SHP77 (cell line): ENCODE measurements at places on chromosomes 1 and 21.

DNA sequence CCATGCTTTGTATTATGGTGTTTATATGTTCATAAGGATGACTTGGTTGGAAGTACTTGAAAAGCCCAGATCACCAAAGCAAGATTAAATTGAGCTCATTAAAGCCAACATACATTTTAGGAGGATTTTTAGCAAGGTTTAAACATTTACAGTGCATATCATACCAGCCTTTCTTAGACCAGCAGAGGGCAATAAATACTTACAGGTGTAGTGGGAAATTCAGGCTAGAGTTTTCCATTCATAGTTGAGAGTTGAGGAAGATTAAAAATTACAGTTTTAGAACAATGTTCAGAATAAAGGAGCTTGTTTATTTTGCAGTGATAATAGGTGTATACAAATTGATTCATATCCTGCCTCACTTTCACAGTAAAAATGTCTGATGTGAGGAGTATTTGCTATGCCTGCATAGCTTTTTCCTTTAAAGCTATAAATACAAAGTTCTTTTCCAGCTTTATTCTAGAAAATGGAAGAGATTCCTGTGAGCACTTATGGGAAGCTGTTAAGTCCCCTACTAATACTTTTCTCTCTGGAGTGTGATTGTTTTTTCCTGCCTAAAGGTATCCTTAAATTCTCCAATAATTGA lies 35.3 kb downstream of the DTL start:
- no peak for DNase-seq

GRCh38 chr21:35987475-35987874 lies 72.9 kb downstream of the SETD4 start:
- no peak for DNase-seq

GRCh38 chr1:179014123-179014522 lies 11.6 kb upstream of the FAM20B start:
- DNase-seq: no peak

DNA sequence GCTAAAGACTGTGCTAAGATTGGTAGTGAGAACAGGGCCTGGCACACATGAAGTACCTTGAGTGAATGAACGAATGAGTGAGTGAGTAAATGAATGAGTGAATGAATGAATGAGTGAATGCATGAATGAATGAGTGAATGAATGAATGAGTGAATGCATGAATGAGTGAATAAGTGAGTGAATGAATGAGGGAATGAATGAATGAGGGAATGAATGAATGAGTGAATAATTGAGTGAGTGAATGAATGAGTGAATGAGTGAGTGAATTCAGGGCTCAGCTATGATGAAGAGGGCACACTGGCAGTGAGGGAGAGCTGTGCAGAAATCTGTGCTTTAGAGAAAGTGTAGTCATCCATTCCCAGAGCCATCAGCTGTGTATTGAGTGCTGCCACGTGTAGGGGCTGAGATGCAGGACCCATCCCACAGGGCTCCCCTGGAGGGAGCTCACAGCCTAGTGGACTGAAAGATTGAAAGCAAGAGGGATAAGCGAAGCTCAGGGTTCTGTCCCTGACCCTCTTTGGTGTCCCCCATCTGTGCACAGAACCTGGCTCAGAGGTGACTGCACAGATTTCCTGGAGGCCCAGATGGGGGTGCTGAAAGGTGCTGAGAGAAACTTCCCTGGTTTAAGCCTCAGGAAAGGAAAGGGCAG lies 217.9 kb upstream of the VAMP3 start:
- DNase-seq: no peak

- DNase-seq: no peak
Measured at GRCh38 chr21:40231979-40232378, 364.7 kb downstream of the PCP4 start.

GRCh38 chr1:143611159-143611558 lies 360.6 kb downstream of the FAM72C start:
- DNase-seq: no peak

- DNase-seq: no peak
Measured at GRCh38 chr1:230328342-230329015, 97.7 kb downstream of the PGBD5 start.

DNA sequence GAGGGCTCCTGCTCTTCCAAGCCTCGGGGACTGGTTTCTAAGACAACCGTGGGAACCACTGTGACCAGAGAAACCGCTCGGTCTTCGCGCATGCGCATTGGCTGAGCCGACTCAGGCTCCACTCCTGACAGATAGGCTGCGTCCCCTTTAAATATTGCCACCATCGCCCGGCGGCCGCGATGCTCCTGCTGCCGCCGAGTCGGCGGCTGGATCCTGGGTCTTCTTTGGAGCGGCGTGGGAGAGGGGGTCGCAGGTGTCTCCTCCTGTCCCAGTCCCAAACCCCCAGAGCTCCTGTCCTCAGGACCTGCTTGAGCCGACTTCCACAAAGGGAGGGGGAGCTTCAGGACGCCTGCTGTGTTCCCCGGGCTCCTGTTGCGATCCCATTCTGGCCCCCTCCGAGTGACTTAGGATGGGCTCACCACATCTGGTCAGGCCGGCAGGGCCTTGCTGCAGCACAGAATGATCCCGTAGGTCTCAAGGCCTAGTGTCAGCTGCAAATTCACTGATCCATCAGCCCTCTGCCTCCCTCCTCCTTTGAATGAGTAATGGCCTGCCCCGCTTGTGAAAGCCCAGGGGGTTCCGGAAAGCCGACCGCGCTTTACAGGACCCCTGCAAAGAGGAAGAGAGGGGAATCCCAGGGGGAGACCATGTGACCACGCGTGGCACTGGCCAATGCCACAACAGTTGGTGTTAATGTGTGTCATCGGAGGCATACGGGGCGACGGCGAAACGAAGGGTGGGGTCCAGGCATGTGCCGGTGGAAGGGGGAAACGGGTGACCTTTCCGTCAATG lies 683.2 kb upstream of the TPTE start:
- DNase-seq: no peak

GRCh38 chr1:153362187-153362775 lies 4.6 kb downstream of the S100A9 start:
- DNase-seq: no peak

DNA sequence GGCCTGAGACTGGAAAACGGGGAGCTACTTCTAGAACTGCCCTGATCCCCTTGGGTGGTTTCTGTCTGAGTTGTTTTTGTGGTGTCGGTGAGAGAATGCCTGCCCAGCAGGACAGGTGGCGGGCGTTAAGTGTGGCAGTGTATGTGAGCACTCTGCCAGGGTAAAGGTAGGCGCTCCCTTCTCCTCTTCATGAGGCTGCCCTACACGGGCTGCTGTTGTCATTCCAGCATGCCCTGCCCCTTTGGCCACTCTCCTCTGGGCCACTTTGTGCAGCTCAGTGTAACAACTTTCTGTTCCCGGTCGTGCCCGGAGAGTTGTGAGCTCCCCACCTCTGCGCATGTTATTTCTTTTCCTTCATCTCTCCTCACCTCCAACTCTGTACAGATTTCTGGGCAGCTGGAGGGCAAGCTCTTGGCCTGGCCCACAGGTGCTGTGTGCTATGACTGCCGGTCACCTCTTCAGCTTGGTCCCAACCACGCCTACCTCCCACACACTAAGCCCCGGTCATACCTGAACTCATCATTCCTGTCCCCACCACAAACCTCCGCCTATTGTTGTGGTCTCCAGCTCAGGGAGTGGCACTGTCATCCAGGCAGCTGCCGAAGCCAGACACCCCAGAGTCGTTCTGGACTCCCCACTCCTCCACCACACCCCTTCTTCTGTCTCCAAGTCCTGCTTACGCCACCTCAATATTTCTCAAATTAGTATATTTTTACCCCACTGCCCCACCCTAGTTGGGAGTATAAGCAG lies 69.0 kb downstream of the GADD45A start:
- no peak for DNase-seq

- DNase-seq: no peak
Measured at GRCh38 chr1:51644533-51645197, 27.8 kb downstream of the OSBPL9 start.

- DNase-seq: no peak
Measured at GRCh38 chr1:60974524-60975372, 107.6 kb upstream of the NFIA start.

GRCh38 chr1:155002464-155003226 lies at the start of gene ZBTB7B:
ZBTB7B (plus strand) TSS chr1:155002802; CDS start chr1:155014661, 11,859 bp downstream.
- DNase-seq: no peak

- DNase-seq: no peak
Measured at GRCh38 chr1:56202186-56202585, 377.2 kb downstream of the PLPP3 start.

DNA sequence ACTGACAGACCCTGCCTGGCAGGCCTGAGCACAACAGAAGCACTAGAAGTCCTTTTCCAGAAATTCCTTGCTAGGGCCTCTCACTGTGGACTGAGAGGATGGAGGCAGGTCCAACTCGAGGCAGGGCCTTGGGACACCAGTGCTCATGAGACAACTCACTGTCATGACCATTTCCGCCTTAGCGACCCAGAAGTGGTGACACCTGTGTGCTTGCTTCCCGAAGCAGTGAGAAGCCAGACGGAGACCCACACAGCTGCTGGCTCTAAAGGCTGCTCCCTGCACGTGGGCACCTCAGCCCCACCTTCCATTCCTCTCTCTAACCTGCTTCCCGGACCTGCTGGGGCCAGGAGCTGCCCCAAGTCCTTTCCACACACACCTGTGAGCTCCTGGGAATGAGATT lies 33.0 kb downstream of the KCNC4 start:
- DNase-seq: no peak

GRCh38 chr1:230109895-230110667 lies 43.0 kb downstream of the GALNT2 start:
- peak; percentile 62 for DNase-seq

DNA sequence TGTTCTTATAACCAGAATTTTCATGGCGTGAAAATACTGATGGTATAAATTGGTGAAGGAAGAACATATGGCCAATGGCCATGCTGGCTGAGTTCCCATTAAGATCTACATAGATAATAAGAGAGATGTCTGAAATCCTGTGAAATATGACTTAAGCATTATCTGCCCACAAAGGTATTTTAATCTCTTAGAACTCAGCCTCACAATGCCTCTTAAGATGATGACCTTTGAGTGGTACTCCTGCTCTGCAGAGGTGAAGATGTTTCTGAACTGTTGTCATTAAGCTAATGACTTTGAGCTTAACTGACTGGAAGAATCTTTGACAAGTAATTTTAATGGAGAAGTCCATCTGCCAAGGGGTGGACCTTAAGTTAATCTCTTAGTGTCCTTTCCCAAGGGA lies 148.7 kb downstream of the ZNF326 start:
- no peak for DNase-seq

DNA sequence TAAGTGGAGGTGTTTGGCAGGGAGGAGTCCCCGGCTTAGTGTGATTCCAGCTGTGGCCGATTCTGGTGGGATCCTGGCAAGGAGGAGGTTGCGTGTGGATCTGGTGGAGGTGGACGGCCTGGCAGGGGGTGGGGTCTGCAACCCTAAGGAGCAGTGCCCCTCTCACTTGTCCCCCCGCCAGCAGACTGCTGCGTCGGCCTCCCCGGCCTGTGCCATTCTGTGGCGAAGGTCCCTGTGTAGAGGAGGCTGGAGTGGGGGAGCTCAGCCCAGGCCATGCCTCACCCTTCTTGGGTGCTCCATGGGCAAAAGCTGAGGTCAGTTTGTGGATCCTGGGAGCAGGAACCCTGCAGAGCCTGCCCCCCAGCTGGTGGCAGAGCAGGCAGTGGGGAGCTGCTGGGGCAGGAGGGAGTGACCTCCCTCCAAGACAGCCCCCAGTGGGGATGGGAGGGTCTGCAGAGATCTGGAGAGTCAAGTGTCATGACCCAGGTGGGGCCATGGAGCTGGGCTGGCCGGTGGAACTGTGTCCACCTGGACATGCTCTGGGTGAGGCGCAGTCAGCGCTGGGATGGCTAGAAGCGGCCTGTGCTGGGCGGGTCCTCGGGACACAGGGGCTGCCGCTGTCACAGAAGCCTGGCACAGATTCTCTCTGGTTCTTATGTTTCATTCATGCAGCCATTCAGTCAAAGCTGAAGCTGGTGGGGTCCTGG lies 5.3 kb downstream of the MIB2 start:
- no peak for DNase-seq

- DNase-seq: no peak
Measured at GRCh38 chr1:225447650-225448089, 19.8 kb upstream of the LBR start.

DNA sequence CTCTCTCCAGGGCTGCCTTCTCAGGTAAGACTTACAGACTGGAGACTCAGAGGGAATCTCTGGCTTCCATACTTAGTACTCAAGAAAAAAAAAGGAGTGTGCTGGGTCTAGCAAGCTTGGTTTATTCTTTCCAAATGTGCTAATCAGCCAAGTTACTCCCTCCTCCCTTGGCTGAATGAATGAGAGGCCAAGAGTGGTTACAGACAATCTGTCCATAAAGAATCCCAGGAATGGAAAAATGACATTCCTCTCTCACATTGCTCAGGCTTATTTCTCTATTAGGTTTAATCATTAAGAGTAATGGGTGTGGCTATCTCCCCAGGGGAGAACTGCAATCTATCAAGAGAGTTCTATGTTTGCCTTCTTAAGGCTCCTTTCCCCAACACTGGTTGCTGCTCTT lies 547.3 kb upstream of the PLXNA2 start:
- no peak for DNase-seq

DNA sequence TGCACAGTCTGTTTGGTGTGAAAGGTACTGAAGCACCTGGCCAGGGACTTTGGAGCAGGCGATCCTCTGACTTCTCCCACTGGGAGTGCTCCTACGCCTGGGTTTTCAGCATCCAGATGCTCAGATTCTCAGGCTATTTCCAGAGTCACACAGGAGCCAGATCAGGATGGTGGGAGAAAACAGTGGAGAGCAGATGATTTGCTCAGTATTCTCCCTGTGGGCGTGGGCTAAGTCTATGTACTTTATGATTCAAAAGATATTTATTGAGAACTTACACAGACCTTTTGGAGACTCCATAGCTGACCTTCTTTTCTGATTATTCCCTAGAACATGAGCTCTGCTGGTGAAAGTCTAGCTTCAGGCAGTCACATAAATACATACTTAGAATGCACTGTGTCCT lies 134.6 kb downstream of the TENT5C start:
- no peak for DNase-seq

DNA sequence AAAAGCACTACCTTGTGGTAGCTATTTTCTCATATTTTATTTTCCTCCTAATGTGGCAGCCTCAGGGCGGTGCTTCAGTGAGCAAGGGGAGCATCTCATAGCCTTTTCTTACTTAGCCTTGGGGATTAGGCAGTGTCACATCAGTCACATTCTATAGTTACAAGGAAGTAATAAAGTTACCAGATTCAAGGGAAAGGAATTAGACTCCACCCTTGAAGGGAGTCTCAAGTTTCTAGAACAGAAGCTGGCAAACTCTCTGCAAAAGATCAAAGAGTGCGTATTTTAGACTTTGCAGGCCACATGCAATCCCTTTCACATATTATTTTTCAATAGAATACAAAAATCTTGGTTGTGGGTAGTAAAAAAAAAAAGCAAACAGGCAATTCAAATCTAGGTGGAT lies 350.4 kb downstream of the AMY1C start:
- DNase-seq: no peak

GRCh38 chr1:22861764-22862440 lies 110.8 kb downstream of the LACTBL1 start:
- peak; percentile 20 for DNase-seq
